ENCODE measurements at places on chromosomes 13 and 19.

DNA sequence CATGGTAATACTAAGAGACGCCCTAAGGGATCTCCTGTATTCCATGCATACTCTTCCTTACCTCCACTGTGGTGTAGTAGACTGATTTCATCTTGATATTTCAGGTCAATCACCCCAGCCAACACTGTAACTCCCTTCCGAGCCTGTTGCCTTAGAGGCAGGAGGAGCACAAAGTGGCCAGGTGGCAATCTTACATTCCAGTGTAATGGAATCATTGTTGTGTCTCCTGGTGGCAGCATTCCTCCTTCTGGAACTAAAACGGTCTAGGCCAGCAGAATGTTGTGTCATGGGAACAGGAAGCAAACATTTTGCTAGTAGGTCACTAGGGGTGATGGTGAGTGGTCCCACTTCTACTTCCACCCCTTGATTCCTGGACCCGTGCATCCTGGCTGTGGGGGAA lies 405.7 kb upstream of the SLC10A2 start:
- no peak for DNase-seq

DNA sequence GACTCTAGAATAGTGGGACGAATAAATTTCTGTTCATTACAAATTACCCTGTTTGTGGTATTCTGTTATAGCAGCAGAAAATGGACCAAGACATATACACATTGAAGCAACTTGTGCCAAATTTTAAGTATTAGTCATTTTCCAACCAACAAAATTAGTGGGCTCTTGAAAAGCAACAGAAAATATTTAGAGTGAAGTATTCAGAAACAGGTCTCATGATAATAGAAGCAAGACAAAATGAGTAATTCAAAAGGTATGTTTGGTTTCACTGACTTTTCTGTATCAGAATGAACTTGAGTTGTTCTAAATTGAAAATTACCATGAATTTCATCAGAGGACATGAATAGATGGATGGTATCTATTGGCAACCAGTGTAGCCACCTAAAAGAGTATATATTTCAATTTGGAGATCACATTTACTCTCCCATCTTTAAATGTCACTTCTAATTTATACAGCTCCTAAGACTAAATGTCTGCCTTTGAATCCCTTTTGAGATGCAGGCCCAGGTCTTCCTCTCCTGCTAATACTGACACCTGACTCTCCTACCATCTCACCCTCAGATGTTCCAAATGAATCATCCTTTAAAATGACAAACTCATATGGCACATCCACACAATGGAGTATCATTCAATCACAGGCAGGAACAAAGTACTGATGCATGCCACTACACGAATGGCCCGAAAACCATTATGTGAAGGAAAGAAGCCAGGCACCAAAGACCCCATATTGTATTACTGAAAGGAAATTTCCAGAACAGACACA lies 40.7 kb upstream of the DOCK9 start:
- DNase-seq = peak; percentile 79

DNA sequence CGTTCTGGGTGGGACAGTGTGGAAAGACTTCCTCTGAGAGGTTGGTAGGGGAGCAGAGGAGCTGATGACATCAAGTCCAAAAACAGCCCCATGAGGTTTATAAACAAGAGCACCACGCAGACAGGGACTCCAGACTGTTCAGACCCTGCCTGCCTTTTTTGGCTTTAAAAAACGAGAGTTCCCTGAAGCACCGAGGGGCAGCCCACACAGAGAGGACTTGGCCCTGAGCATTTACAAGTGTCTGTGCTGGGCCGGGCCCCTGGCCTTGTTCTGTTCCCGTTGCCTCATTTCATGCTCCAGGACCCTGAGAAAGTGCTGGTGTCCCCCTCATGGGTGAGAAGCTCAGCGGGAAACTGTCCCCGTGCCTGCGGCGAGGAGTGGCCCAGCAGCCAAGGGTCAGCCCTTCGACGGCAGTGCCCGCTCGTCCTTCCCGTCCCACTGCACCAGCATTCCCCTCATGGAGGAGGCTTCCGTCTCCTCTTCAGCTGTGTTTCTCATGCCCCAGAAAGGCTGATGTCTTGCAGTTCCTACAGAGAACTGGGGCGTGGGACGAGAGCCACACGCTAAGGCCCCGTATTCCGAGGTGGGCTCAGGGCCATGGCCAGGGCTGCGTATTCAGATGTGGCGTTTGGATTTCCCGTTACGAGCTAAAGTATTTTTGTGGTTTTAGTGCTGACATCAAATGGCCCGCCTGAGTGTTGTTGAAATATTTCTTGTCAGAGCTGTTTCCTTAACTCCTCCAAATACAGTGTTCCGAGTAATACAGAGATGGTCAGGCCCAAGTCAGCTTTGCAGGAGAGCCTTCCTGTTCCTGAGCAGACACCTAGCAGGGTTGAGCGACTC lies 93.5 kb downstream of the ATP11A start:
- peak; percentile 39 for DNase-seq

GRCh38 chr19:9008667-9009066 lies 1.5 kb downstream of the MUC16 start:
- DNase-seq = no peak

DNA sequence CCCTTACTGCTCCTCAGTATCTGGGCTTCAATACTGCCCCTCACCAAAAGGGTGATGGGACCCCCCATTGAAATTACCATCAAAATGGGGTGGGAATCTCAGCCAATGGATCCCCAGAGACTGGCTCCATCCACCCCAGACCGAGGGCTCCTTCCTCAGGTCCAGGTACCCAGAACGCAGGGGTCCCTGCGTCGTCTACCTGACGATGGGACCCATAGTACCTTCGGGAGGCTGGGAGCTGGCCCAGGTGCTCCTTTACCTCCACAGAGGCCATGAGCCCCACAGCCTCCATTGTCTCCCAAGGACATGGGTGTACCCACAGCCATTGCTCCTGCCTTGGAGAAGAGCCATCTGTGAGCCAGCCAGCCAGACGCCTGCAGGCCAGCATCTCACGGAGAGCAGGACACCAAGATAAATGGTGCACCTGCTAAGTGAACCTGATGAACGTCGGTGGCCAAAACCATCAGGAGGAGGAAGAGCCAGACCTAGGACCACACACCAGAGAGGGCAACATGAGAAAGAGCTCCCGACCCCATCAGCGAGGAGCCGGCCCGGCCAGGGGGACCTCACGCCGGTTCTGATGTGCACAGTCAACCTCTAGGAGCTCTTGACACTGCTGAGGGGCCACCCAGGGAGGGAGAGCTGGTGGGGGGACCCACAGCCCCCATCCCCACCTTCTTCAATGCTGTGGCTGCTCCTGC lies 156.8 kb upstream of the SOX1 start:
- no peak for DNase-seq

- DNase-seq = no peak
These were observed 4.3 kb downstream of the HNRNPL start for GRCh38 chr19:38845374-38846024.

- DNase-seq = no peak
These were observed 123.5 kb downstream of the KCTD12 start for GRCh38 chr13:76762721-76763120.

DNA sequence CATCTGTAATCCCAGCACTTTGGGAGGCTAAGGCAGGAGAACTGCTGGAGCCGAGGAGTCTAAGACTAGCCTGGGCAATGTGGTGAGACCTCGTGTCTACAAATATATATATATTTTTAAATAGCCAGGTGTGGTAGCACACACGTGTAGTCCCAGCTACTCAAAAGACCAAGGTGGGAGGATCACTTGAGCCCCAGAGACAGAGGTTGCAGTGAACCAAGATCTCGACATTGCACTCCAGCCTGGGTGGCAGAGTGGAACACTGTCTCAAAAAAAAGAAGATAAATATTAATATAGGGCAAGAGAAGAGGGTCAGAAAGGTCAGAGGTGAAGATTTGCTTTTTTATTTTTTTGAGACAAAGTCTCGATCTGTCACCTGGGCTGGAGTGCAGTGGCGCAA lies 5.5 kb upstream of the MRPL4 start:
- no peak for DNase-seq

GRCh38 chr19:19280561-19280960 lies 7.5 kb upstream of the TM6SF2 start:
- DNase-seq = no peak

DNA sequence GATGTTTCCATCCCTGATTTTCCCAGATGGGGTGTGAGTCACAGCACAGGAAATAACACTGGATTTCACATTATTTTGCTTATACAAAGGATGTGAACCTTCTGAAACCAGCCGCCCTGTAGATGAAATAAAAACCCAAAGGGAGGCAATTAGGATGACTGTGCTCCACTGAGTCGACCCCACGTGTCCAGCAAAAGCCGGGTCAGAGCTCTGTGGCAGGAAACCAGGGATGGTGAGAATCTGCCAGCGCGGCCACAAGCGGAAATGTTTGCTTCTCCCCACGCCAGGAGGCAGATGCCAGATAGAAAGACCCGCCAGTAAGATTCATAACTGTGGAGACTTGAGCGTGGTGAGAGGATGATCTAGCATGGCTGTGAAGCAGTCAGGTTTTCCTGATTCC lies 764.4 kb downstream of the LIG4 start:
- DNase-seq = peak; percentile 86

DNA sequence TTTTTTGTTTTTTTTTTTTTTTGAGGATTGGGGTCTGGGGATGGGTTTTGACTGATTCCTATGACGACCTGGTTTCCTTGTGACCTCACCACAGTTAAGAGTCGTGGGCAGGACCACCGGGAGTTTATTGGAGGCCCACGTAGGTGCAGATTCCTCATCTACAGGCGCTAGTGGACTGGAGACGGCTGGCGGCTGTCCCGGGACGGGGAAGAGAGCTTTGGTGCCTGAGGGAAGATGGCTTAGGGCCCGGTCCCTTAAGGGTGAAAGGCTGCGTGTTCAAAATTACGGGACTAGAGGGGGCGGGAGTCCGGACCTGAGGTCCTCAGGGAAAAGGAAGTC lies 682 bp upstream of the TEAD2 start:
- peak; percentile 47 for DNase-seq

GRCh38 chr13:85068231-85068630 lies 731.0 kb downstream of the SLITRK6 start:
- DNase-seq = no peak

DNA sequence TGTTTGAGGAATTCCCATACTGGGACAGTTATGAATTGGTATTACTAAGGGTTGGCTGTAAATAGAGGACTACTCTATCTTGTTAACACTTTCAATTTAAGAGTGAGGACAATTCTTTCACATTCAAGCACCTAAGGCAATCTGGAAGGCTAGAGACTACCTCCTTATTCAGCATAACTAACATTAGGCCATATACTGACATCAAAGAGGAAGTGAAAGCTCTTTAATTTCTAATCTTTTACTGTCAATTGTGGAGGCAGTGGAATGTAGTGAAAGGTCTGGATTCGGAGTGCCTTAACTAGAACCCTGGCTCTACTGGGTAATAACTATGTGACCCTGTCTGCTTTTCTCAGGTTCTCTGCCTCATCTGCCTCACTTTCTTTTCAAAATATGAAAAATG lies 134.0 kb downstream of the UFM1 start:
- DNase-seq = no peak

- no peak for DNase-seq
These were observed 78.9 kb upstream of the FLT1 start for GRCh38 chr13:28573595-28574373.

DNA sequence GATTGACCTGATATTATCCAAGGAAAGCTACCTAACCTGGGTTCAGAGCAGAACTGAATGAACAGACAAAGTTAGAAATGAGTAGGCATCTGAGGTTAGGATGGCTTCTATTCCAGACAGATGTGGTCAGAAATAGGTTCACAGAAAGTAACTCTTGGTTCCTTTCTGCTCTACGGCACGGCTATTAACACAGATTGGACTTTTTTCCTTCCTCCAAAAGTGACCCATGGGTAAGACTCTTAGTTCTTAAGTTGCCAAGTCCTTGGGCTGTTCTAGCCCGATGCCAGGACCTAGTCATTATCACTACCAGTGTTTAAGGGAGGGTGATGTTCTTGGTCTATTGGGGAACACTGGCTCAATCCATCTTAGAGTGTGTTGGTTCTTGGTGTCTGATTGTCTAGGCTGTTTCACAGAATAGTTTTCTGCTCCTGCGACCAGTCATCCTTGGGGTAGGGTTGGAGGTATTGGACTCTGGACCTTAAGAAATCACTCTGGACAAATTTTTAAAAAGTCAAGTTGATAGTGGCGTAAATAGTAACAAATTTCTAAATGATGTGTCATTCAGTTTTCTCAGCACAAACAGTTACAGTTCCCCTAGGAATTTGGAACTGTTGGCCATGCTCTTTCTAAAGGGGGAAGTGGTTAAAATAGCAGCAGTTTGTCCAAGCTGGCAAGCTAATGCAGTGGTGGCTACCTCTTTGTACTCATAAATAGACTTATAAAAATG lies 60.1 kb upstream of the MYCBP2 start:
- DNase-seq = peak; percentile 85

GRCh38 chr19:44847144-44848035 lies 1.3 kb downstream of the NECTIN2 start:
- DNase-seq = peak; percentile 56

DNA sequence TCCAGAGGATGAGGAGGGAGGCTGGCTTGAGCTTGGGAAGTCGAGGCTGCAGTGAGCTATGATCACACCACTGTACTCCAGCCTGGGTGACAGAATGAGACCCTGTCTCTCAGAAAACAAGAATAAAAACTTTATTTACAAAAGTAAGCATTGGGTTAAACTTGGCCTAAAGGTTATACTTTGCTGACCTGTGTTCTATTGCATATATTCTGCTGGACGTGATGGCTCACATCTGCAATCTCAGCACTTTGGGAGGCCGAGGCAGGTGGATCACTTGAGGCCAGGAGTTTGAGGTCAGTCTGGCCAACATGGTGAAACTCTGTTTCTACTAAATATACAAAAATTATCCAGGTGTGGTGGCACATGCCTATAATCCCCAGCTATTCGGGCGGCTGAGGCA lies 6.6 kb upstream of the ARHGEF18 start:
- no peak for DNase-seq

GRCh38 chr13:94480672-94481145 lies 1.2 kb upstream of the DCT start:
- DNase-seq = peak; percentile 86

- no peak for DNase-seq
These were observed 33.9 kb upstream of the FLT1 start for GRCh38 chr13:28528848-28529247.

DNA sequence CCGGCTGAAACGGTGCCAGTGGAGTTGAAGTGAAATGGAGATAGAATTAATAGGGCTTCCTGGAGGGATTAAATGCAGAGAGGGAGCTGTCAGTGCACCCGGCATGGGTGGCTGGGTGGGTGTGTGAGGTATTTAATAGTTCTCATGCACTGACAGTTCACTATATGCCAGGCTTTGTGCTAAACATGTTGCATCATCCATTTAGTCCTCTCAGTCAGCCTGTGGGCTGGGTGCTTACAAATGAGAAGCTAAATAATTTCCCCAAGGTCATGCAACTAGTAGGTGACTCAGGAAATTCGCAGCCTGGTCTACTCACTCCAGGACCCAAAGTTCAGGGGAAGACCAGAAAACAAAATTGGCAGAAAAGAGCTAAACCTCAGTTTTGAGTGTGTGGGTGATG lies 63.5 kb upstream of the SPATA13 start:
- peak; percentile 63 for DNase-seq

DNA sequence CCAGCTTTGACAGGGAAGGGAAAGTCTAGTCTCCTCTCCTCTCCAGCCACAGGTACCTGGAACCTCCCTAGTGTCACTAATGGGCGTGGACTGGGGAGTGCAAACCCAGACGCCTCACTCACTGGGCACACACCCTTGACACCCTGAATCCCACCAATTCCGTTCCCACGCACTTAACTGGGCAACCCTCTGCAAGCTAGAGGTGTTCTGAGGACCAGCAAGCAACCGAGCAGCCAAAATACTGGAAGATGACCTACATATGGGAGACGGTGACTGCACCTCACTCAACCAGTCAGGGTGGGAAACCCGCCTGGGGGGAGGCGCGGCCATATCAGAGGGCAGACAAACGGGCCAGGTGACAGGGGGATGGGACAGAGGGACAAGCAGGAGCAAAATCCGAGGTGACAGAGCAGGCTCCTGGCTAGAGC lies 991 bp downstream of the ABHD17A start:
- no peak for DNase-seq

- peak; percentile 73 for DNase-seq
These were observed 40.0 kb downstream of the ESD start for GRCh38 chr13:46756977-46757376.

All from fibroblast of skin of scalp (primary cell).